ENCODE measurements at places on chromosomes 2 and 18.
A peak's percentile ranks its signal among the peaks of the same experiment; 100 is the strongest.

- no peak for DNase-seq
Observed at GRCh38 chr18:31072175-31072574, 29.6 kb upstream of the DSC3 start.

DNA sequence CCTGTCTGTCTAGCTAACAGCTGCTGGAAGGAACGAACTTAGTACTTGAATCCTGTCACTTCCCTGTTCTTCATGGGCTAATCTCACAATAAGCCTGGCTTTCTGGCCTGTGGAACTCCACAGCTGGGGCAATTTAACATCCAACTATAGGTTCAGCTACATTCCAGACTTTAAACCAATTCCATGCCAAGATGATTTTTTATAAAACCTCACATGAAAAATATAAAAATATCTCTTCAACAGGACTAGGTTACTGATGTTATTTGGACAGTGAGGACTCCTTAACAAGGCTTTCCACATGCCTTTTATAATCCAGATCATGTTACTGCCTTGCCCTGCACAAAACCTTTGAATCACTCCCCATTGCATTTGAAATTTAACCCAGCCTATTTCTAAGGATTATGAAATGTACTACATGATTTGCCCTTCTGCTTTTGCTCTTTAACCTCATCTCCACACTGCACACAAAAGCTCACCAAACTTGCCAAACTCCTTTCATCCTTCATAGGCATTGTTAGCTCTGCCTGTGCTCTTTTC lies 863.2 kb upstream of the CHAC2 start:
- no peak for DNase-seq

DNA sequence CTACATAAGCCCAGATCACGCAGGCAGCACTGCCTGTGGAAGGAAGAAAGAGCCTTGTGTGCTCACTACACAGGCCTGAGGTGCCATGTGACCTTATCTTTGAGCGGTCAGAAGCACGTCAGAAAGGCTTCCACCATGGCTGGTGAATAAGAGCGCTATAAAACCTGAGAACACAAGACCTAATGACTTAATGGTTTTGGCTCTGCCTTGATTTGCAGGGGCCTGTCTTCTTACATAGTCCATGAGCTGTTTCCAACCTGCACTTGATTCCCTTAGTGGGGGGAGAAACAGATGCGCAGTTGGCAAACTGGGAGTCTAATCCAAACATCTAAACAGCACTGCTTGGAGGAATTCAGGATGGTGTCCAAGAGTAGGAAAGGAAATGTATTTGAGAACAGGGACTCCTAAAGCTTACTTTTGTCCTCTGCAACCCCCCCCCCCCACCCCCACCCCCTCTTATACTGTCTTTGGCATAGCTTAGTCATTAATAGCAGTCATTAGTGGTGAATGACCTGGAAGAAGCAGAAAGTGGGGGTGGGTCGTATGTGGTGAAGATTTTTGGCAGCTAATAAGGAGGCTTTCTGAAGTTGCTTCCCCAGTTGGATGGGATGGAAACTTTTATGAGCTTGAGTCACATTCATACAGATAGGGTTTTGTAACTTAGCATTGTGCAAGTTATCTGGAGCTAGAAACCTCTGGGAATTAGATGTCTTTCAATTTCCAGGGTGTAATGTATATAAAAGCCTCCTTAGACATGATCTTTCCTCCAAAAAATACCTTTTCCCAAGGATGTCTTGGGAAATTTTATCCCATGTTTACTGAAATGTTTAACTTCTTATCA lies 454.1 kb downstream of the MEIS1 start:
- DNase-seq: peak; percentile 96

DNA sequence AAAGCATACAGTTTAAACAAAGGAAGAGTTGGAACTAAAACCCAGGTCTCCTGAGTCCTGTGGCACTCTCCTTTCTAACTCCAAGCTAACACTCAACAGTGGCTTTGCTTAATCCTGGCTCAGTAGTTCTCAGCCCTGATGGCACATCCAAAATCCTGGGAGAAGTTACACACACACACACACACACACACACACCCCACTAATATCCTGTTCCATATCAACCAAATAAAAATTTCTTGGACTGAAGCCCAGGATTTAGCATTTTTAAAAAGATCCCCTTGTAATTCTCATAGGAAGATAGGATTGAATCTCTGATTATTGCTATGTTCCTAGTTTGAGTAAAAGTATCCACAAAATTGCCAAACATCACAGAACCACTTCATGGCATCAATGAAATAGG lies 136.1 kb upstream of the RIOK3 start:
- DNase-seq: no peak

DNA sequence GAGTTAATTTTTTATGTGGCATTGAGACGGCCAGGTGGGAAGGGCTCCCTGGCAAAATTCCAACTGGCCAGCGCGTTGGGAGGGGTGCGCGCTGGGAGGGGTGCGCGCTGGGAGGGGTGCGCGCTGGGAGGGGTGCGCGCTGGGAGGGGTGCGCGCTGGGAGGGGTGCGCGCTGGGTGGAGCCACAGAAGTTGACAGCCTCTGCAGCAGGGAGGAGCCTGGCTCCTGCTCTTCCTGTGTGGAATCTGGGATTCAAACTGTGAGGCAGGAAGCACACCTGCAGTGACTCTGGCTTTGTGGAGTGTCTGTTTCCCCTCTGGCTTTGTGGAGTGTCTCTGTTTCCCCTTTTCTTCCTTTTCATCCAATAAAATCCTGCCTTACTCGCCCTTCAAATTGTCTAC lies 147.9 kb upstream of the CBLN2 start:
- DNase-seq: no peak

Data from foreskin melanocyte (primary cell).